ENCODE measurements at places on chromosomes 1 and 21. TPM values are rescaled to one million over a fixed set of nuclear protein-coding genes. Genes with fewer than 3 reads are reported as not detected.

GRCh38 chr21:27220416-27220815 is 253.5 kb upstream of the ADAMTS5 start:
- ATAC-seq = no peak

- no peak for ATAC-seq
Measured at GRCh38 chr1:227424159-227424680, 105.9 kb upstream of the CDC42BPA start.

DNA sequence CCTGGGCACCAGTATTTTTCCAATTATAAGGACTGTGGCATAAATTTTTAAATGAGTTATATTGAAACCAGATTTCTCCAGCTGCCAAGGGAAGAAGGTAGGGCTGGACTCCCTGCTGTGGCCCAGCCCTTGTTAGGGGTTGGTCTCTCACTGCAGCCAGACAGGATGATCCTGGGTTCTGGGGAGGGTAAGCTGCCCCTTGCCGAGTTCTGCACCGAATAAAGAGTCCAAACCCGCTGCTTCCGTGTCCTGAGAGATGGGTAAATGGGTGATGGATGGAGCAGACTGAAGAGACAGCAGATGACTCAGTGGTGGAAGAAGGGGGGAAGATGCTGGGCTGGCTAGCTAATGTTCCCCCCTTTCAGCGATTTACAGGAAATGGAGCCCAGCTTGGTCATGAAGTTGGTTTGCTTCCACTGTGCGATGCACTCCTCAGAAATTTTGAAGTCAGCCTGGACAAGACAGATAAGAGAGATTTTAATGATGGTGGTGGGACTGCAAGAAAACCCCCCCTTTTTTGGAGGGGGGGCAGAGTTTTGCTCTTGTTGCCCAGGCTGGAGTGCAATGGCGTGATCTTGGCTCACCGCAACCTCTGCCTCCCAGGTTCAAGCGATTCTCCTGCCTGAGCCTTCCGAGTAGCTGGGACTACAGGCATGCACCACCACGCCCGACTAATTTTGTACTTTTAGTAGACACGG is 41.4 kb downstream of the YARS1 start:
- peak; percentile 51 for ATAC-seq

DNA sequence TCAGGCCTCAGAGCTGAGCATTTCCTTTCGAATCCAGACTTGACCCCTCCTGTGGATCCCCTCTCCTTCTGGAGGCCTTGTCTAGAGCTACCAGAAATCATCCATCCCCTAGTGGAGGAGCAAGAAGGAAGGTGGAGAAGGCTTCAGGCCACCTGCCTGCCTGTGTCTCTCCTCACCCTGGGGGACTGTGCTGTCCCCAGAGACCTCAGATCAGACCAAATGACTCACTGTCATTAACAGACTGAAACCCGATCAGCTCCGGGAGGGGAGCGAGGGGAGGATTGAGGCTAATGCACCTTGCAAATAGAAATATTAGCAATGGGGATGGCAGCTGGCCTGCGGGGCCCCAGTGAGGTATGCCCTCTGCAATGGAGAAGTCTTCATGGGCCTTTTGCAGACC is 2.1 kb downstream of the MYBPH start:
- peak; percentile 63 for ATAC-seq

DNA sequence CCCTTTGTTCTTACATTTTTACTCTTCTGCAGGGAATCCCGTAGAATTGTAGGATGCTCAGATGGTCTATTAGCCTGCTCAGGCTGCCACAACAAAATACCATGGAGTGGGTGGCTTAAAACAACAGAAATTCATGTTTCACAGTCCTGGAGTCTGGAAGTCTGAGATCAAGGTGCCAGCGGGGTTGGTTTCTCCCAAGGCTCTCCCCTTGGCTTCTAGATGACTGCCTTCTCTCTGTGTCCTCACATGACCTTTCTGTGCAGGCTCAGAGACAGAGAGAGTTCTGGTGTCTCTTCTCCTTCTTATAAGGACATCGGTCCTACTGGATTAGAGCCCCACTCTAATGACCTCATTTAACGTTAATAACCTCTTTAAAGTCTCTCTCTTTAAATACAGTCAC is 41.7 kb downstream of the HUNK start:
- no peak for ATAC-seq

- ATAC-seq = peak; percentile 96
Measured at GRCh38 chr1:110460253-110461220, 9.6 kb downstream of the PROK1 start.

DNA sequence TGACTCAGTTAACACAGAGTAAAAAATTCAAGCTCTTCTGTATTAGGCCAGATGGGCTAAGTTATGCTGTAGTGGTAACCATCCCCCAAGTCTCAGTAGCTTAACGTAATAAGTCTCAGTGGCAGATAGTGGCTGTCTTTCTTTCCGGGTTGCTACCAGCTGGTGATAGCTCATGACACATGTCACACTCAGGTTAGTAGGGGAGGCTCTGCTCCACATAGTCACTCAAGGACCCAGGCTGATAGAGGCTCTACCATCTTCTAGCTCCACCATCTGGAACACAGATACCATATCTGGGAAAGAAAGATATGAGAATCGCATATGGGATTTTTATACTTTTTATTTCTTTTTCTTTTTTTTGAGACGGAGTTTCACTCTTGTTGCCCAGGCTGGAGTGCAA is 16.2 kb upstream of the MEF2D start:
- ATAC-seq = no peak

DNA sequence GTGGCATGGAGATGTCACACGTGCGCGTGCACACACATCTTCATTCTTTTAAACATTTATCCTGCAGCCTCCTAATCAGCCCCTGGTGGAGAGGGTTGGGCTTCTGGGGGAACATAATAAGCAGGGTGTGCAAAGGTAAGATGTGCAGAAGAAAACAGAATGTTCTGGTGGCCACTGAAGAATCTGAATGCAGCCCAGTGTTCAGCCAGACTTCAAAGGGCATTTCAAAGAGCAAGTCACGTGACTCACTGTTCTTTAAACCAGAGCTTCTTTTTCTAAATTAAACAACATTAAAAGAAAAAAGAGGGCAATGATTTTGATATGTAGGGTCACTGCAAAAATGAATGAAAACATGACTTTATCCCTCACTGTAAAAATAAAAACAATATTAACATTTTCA is 89.8 kb downstream of the ABCA4 start:
- no peak for ATAC-seq

DNA sequence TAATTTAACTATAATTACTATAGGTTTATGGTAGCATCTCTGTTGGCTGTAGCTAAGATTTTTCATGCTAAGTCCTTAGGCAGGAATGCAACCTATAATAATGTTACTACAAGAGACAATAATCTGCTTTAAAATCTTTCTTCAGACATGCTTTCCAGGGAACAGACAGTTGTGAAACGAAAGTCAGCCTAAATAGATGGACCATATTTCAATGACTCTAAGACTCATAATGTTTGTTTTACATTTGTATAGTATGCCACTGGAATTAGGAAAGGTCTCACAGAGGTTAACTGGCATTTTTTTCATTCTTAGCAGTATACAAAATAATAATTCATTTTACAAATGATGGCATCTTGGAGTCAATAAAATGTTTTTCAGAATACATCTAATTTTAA is 8.1 kb downstream of the RERE start:
- ATAC-seq = no peak

GRCh38 chr1:176786274-176786673 is 323.3 kb downstream of the PAPPA2 start:
- ATAC-seq = no peak

DNA sequence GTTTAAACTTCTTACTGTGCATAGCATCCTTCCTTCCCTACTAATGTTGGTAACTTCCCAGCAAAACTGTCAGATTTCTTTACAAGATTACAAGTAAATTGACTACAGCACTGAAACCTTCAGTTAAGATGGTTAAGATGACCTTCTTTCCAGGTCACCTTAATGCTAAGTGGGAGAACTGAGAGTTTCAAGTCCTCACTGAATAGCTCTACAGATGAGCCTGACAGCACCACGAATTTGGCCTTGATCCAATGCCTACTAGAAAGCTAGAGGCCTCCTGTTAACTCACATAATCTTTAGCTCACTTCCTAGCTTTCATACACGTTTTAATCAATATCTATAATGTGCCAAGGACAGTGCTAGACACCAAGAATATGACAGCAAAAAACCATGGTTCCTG is 276.0 kb upstream of the PLD5 start:
- no peak for ATAC-seq

- ATAC-seq = no peak
Measured at GRCh38 chr1:103447471-103447870, 78.0 kb upstream of the RNPC3 start.

DNA sequence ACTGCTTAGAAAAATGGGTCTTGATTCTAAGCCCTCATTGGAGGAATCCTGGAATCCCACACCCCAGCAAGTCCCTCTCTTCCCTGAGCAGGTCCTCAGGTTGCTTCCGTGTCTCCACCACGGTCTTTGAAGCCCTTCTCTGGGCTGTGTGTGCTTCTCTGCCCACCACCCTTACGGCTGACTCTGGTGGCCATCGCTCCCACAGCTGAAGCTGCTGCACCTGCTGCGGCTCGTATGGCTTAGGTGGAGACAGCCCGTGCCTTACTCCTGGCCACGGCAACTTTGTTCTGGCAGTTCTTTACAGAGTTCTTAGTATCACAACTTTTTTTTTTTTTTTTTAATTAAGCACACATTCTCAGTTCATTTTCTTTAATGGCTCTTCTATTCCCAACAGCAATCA is 10.9 kb upstream of the KIF26B start:
- ATAC-seq = no peak

- no peak for ATAC-seq
Measured at GRCh38 chr1:103198076-103198475, 89.8 kb upstream of the COL11A1 start.

- peak; percentile 92 for ATAC-seq
Measured at GRCh38 chr21:34722684-34723300, 54.0 kb downstream of the CLIC6 start.

DNA sequence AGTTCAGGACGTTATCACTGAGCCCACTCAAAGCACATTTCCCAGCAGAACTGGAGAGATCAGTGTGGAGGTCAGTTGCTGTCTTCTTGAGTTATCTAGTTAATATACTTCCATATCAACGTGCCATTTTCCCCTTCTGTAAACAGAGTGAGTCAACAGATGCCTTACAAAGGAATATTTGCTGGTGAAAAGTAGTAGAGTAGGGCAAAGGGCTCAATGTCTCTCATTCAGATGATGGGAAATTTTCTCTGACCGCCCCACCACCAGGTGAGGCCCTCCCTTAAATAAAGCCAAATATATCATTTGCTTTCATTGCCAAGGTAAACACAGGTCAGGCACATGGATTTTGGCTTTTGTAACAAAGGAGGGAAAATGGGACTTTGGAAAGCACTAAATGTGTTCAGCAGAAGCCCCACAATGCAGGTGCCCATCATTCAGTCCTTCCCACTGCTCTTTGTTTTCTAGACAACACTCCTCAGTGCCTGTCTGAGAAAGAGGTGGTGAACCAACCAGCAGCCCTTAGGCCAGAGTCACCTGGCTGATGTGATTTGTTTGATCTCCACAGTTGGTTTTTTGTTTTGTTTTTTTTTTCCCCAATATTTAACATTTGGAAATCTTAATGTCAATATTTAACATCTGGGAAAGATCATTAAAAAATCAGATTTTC is 40.5 kb upstream of the SAMD13 start:
- no peak for ATAC-seq

RPTN gene
- 0.18 TPM for total RNA-seq

PGBD5 gene
- total RNA-seq = 10.5 TPM

RUNX3 gene
- 0.21 TPM for total RNA-seq

OR2G6 gene
- total RNA-seq = 0.13 TPM

OLIG2 gene
- total RNA-seq = 0.30 TPM

MAEL gene
- total RNA-seq = 0.82 TPM

GUCA2B gene
- total RNA-seq = not detected

REN gene
- total RNA-seq = 0.16 TPM

IER5 gene
- total RNA-seq = 11.5 TPM

EVA1C gene
- 0.66 TPM for total RNA-seq

NAV1 gene
- 22.2 TPM for total RNA-seq
